ENCODE measurements at places on chromosomes 6 and 20.
A peak's percentile ranks its signal among the peaks of the same experiment; 100 is the strongest.

DNA sequence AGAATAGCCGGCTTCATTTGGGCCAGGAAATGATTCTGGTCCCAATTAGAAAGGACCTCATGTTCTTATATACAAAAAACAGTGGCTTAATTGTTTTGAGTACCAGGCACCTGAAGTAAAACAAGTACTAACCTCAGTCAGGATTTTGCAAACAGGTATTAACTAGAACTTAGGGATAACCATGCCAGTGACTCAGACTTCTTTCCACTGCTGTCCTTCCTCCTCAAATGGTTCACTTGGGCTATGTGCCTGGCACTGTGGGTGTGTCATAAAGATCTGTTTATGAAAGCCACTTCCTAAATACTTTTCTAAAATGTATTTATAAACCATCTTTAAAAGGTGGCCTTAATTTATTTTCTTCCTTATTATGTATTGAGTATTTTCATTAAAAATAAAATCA is 10.7 kb downstream of the CLDN20 start:
- DNase-seq, result no peak

GRCh38 chr6:16694781-16695578 is 66.3 kb downstream of the ATXN1 start:
- DNase-seq, result no peak

DNA sequence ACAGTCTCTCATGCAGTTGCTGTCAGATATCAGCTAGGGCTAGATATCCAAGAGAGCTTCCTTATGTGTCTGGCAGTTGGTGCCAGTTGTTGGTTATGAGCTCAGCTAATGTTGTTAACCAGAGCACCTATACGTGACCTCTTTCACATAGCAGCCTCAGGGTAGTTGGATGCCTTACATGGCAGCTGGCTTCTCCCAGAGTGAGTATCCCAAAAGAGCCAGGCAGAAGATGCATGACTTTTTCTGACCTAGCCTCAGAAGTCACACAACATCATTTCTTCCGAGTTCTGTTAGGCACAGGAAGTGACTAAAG is 175.7 kb downstream of the VEGFA start:
- no peak for DNase-seq

DNA sequence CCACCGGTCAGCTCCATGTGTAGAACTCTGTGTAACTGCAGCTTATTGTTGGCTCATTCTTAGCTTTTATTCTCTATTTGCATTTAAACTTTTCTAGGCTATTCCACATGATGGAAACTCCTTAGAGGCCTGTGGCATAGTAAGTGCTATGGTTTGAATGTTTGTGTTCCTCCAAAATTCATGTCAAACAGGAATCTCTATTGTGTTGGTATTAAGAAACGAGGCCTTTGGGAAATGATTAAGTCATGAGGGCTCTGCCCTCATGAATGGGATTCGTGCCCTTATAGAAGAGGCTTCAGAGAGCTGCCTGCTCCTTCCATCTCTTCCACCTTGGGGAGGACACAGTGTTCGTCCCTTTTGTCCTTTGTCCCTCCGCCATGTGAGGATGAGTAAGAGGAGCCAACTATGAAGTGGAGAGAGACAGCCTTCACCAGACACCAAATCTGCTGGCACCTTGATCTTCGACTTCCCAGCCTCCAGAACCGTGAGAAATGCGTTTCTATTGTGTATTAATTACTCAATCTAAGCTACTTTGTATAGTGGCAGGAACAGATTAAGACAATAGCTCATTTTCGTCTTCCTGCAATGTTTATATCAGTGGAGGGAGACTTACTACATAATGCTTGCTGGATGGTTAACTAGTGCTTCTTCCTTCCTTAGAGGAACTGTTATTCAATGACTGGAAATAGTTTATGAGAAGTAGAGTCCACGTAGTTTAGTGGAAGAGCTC is 361.1 kb downstream of the FARS2 start:
- no peak for DNase-seq

DNA sequence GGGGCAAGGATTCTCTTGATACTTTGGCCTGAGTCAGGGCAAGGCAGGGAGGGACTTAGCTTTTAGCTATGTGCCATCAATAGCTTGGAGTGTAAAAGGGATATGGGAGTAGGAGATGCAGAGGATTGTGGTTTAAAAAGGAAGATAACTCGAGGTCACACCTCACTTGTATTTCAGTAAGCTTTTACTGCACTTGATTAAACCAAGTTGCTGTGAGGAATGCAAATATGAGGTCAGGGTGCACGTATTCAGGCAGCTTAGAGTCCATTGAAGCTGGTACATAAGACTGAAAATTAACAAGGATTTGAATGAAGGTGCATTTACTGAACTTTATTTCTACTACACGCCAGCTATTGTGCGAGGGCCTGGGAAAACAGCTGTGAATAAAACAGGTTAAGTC is 32.1 kb downstream of the DSTN start:
- DNase-seq, result no peak

GRCh38 chr6:99512033-99512432 is 3.2 kb downstream of the USP45 start:
- no peak for DNase-seq

GRCh38 chr6:4355241-4355640 is 219.9 kb upstream of the ECI2 start:
- no peak for DNase-seq

DNA sequence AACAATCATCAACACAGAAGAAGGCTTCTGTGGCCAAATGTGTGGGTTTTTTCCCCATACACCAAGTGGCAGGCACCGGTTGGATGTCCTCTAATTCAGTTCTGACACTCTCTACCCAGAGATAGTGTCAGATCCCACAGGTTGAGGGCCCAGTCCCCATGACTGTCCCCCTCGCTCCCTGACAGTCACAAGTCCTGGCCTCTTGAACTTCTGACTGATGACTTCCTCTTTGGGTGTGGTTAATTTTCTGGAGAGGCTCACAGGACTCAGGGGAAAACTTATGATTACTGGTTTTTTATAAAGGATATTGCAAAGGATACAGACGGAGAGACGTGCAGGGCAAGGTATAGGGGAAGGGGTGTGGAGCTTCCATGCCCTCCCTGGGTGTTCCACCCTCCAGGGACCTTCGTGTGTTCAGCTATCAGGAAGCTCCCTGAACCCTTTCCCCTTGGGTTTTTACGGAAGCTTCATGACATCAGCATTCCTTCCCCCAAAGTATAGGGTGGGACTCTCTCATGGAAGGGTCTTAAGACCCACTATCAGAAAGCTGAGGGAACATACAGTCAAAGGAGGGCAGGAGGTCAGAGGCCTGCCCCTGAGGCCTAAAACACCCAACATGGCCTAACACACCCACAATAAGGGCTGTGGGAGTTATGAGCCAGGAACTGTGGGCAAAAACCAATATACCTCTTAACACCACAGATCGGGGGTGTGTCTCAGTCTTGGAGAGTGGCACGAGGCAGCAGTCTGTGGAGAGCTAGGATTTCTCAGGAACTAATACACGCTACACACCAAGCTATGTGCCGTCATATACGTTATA is 33.3 kb downstream of the FARS2 start:
- no peak for DNase-seq

DNA sequence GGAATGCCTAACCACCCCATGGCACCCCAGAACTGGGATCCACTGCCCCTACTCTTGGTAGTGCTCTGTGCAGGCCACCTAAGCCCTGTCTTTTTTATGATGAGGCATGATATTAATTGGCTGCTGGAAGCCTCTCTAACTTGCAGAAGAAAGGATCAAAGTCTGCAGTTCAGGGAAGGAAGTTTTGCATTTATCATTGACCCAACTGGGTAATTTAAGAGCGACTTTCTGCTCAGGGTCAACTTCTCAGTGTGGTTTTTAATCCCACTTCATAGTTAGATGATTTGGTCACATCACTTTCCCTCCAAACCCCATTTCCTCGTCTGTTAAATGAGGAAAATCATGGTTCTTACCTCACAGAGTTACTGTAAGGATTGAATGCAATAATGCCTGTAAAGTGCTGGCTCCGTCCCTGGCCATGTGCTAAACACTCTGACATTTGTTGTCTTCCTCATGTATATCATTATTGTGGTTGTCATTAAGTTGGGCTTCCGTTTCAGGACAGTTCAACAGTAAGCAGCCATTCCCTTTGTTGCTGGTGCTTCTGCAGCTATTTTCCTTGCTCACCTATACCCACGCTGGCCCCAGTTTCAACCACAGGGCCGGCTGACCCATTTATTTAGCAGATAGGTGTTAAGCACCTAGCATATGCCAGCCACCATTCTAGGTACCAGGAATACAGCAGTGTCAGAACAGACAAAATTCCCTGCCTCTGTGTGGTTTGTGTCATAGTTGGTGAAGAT is 14.2 kb downstream of the E2F3 start:
- DNase-seq, result no peak

DNA sequence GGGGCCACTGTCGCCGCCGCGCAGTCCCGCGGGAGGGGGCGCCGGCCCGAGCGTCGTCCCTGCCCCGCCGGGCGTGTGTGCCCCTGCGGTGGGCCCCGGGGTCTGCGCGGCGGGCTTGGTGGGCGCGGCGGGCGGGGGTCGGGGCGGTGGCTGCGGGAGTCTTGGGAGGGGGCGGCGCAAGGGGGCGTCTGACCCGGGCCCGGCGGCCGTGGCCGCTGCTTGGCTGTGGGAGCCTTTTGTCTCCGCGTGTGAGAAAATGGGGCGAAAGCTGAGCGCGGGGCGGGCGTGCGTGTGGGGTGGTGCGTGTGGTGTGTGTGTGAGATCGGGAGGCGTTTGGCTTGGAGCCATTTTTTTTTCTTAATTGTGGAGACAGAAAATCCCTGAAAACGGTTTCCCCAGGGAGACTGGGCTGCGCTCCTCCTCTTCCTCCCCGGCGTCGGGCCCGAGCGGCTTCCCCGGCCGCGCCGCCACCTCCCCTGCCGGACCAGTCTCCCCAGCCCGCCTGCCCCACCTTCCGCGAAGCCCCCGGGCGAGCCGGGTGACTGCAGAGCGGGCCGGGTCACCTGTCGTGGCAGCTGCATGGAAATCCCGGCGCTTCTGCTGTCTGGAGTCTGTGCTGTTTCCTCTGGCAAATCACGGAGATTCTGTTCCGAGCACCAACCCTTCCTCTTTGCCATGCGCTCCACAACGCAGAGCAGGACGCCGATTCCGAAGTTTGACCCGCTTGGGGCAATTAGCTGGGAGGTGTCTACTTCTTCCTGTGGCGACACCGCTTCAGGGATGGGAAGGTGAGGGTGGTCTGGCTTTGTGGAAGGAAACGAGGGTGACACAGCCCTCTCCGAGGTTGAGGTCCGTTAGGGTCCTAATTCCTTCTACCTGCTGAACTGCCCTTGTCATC is 64.4 kb downstream of the GTF2H5 start:
- DNase-seq, result peak; percentile 16

DNA sequence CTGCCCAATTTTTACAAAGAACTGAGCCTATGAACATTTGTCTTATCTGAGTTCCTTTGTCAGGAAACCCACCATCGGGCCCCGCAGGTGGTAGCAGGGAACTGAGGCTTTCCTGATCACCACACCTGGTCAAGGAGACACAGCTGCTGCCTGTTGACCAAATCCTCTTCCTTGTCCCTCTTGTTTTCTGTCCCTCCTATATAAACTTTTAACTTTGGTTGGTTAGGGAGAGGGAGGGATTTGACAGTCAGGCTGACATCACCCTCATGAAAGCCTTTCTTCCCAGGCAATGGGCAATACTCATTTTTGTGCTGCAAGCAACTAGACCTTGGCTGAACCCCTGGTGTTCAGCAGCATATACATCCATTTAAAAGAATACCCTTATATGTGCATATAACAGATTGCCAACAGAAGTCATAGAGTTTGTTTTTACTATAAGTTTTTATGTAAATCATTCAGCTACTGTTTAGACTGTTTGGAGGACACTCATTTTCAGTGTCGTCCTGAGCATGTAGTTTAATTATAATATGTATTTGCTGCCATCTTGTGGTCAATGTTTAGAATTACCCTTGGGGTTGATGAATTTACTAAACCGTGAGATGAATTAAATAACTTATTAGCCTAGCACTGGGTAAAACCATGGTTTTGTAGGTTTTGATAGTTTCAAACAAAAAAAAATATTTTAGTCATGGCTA is 17.0 kb downstream of the CRISP1 start:
- DNase-seq, result peak; percentile 61

DNA sequence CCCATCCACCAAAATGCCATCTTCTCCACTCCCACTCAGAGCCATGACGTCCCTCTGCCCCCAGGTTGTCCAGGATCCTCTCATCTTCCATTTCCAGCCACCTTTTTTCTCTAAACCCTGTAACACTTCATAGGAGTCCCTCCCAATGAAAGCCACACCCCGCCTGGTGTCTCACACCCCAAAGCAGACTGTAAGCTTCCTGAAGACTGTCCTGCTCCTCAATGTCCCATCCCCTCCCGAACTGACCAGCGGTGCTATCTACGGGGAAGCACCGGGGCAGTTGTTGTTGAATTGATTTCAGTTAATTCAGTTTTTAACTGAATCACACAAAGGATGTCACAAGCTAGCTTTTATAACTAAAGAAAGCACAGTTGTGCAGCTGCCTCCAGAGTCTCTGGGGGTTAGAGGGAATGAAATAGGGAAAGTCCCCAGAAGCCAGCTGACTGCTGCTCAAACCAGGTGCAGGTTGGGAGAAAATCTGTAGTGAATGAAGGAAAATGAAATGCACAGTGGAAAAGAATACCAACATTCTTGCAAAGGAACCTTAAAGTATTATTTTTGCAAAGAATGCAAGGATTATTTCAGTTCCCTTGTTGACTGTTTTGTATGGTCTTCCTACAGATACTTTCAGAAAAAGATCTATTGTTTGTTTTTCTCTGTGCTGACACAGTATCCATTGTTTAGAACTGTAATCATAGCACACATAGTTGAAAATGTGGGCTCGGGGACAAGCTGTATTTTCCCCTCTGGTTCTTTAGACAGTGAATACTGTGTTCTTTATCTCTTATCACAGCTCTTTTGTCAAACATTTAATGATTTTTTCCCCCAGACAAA is 222.6 kb upstream of the QKI start:
- no peak for DNase-seq

- no peak for DNase-seq
Observed at GRCh38 chr6:166930354-166930891, 25.9 kb downstream of the RNASET2 start.

- DNase-seq, result no peak
Observed at GRCh38 chr6:23354004-23354403, 772.0 kb upstream of the NRSN1 start.

GRCh38 chr6:113630738-113631535 is 226.2 kb upstream of the MARCKS start:
- DNase-seq, result no peak

DNA sequence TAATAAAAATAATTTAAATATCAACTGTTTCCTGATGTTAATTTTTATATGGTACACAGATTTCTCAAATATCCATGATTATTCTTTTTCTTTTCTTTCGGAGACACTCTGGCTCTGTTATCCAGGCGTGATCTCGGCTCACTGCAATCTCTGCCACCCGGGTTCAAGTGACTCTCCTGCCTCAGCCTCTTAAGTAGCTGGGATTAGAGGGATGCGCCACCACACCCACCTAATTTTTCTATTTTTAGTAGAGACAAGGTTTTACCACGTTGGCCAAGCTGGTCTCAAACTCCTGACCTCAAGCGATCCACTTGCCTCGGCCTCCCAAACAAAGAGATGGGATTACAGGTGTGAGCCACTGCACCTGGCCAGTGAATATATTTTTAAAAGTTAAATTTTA is 20.5 kb downstream of the ROMO1 start:
- no peak for DNase-seq

GRCh38 chr20:313948-314347 is 11.4 kb upstream of the SOX12 start:
- DNase-seq, result no peak

- no peak for DNase-seq
Observed at GRCh38 chr6:21922086-21922485, 328.5 kb downstream of the SOX4 start.
